ENCODE measurements at places on chromosomes 12 and 14. TPM values are rescaled to one million over a fixed set of nuclear protein-coding genes. Genes with fewer than 3 reads are reported as not detected.

The SERPINA3 gene
- 339 TPM for total RNA-seq

The KRT73 gene
- total RNA-seq = not detected

The CLEC4C gene
- not detected for total RNA-seq

The MANSC4 gene
- 0.78 TPM for total RNA-seq

The TAS2R13 gene
- total RNA-seq = 4.2 TPM

The POTEG gene
- total RNA-seq = not detected

The FKBP11 gene
- 7.8 TPM for total RNA-seq
